ENCODE measurements at places on chromosomes 5 and 9.

- DNase-seq, result no peak
Observed at GRCh38 chr5:45355189-45355992, 340.8 kb downstream of the HCN1 start.

DNA sequence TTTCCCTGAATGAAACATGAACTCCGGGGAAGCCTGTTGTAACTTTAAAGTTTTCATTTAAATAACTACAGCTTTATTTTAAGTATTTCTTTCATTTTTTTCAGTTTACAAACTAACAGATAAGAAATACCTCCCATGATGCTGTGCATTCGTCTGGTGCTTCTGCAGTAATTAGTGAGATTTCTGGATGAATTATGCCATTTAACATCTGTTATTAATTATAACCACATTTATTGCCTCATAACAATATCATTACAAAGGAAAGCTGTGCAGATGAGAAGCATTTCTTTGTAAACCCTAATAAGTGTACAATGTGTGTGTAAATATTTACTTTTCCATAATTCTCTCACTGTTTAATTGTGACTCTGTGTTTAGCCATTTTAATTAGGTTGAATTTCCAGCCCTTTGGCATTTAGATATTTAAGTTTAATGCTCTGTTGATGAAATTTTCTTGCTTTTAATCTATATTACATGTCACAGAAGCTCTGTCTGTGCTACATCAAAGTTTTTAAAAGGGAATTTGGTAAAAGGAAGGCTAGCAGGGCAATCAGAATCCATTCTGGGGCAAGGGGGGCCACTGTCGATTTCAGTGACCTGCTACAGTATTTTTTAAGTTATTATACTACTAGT lies 418.0 kb downstream of the SPATA31D1 start:
- no peak for DNase-seq

DNA sequence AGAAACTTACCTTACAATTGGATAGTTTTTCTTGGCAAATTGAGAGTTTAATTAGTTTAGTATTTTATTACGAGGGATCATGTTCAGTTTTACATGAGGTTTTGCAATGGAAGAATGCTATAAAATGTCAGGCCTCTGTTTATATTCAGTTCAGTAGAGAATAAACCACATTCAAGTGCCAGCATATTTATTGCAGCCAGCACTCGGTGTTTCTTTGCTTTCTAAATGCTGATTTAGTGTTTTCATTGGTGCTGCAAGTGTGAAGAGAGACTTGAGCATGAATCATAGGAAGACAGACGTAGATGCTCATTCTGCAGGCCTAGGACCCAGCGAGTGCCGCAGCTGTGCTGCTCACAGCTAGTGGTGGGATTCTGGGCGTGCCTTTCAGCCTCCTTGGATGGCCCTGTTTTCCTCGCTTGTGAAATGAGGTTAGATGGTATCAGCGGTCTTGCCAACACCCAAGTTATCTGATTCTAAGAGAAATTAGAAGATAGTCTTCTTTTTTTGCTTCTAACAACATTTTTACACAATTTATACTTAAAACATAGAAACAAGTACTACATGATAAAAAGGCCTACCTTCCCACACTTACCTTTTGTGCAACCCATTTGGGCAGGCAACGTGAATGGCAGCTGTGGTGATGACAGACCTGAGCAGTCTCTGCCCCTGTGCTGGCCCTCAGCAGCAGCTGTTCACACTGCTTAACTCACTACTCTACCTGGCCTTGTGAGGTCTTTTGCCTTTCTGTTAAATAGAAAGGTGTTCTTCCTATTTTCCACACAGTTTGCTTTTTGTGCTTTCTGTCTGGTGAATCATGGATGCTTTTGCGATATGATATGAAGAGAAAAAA lies 26.8 kb upstream of the TNFAIP8 start:
- peak; percentile 56 for DNase-seq

DNA sequence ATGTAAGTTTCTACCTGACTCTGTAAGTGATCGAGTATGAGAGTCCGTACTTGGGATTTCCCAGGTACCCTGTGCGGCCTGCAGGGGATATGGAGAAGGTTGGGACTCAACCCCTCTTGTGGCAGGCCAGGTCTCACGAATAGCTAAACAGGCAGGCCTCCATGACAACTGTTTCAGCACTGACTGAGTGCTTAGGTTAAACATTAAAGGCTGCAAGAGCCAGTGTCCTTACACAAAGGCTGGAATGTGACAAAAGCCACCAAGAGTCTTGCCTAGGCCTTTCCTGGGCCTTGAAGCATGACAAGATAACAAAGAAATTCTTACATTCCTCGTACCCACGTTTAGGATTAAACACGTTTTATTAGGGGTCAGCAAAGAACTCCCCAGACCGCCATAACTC lies 58.6 kb downstream of the THBS4 start:
- DNase-seq, result no peak

DNA sequence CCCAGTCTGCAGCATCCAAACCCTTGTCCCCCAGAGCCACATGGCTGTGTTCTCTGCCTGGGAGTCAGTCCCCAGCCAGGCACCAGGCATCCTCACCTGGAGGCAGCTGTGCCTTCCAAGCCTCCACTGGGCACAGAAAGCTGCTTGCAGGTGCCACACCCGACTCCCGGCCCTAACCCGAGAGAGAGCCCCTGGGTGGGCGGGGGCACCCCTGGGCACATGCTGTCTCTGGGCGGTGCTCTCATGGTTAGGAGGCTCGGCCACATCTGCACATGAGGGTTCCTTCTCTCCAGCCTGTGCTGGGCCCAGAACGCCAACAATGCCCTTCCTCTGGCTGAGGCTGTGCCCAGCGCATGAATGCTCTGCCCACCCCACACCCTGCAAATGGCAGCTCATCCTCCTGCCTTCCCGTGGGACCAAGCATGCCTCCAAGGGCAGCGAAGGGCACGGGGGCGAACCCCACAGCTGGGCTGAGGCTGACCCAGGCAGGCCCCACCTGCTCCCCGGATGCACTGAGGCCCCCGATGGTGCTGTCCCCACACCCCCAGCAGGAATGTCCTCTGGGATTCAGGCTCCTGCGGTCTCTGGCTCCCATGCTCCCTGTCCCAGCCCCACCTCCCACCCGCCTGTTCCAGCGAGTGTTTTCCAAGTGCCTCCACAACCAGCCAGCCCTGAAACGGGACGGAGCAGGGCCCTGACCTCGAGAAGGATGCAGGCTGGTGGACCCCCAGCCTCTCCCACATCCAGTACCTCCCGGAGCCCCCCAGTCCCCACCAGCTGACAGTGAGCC lies 22.5 kb upstream of the CAMSAP1 start:
- DNase-seq, result no peak

DNA sequence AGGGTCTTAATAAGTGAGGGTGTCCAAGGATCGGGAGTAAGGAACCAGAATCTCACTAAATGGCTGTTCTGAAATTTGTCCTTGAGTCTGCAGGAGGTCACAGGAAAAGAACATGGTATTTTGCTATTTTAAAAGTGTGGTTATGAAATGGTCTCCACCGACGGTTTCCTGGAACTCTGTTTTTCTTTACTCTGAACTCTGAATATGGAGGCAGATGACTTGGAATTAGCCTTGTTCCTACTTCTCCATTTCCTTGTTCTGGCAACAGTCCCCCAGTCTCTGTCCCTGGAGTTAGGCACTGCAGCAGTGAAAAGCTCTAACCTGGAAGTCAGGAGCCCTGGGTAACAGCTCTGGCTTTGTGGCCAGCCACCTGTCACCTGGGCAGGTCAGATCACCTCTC lies 46.6 kb upstream of the C5orf58 start:
- DNase-seq, result no peak

GRCh38 chr5:130323804-130324454 lies 419.7 kb downstream of the CHSY3 start:
- DNase-seq, result no peak

- DNase-seq, result no peak
Observed at GRCh38 chr9:126667190-126668055, 53.7 kb downstream of the LMX1B start.

DNA sequence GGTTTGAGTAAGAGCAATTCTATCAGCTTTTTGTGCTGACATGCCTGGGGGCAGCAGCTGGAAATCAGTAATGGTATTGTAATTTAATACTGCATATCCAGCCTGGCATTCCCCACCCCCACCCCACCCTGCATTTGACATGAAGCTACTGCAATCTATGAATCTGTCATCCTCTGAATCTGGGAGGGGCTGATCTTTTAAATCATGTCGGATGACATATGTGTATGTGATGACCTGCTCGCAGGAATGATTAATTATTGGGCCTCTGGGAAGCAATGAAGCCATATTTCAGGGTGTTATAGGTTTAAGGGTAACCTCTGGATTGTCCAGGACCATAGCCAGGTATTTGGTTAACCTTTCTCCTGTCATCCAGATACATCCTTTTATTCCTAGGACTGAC lies 64.6 kb upstream of the RASGRF2 start:
- DNase-seq, result no peak

GRCh38 chr9:35396560-35397215 lies 93.2 kb upstream of the RUSC2 start:
- no peak for DNase-seq

- no peak for DNase-seq
Observed at GRCh38 chr5:7066471-7067235, 329.3 kb upstream of the ADCY2 start.

DNA sequence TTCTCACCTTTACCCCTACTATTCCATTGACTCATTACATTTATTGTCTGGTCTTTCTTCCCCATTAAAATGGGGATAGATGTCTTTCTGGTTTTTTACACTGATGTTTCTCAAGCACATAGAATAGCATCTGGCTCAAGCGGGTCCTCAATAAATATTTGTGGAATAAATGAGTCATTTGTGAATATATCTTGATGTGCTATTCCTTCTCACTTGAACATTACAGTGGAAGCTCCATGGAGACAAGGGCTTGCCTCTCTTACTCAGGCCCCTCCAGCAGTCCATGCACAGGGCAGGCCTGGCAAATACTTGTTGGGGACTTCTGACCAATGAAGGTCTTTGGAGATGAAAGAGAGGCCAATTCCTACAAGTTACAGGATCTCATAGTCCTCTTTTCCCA lies 151.7 kb upstream of the TAS2R1 start:
- no peak for DNase-seq

DNA sequence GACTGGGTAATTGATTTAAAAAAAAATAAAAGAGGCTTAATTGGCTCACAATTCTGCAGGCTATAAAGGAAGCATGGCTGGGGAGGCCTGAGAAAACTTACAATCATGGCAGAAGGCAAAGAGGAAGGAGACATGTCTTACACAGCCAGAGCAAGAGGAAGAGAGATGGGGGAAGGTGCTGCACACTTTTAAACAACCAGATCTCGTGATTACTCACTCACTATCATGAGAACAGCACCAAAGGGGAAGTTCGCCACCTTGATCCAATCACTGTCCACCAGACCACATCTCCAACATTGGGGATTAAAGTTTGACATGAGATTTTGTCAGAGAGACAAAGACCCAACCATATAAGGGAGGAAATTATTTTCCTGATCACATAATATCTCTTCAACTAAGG lies 138.8 kb upstream of the NR4A3 start:
- no peak for DNase-seq

- no peak for DNase-seq
Observed at GRCh38 chr9:76086539-76086938, 196.1 kb downstream of the PCSK5 start.

GRCh38 chr5:94776167-94776566 lies 157.7 kb downstream of the SLF1 start:
- no peak for DNase-seq

GRCh38 chr5:74409712-74410111 lies 230.8 kb downstream of the ENC1 start:
- DNase-seq, result no peak

DNA sequence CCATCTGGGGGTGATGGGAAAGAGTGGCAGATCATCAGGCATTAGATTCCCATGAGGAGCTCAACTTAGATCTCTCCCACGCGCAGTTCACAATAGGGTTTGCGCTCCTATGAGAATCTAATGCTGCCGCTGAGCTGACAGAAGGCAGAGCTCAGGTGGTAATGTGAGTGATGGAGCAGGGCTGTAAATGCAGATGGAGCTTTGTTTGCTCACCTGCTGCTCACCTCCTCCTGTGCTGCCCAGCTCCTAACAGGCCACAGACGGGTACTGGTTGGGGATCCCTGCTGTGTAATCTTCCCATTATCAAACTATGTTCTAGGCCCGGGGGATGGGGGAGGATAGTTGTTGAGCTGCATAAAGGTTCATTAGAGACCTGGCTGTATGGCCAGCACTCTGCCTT lies 58.4 kb downstream of the UGCG start:
- DNase-seq, result no peak

GRCh38 chr5:10246761-10247160 lies 2.9 kb downstream of the ATPSCKMT start:
- no peak for DNase-seq

DNA sequence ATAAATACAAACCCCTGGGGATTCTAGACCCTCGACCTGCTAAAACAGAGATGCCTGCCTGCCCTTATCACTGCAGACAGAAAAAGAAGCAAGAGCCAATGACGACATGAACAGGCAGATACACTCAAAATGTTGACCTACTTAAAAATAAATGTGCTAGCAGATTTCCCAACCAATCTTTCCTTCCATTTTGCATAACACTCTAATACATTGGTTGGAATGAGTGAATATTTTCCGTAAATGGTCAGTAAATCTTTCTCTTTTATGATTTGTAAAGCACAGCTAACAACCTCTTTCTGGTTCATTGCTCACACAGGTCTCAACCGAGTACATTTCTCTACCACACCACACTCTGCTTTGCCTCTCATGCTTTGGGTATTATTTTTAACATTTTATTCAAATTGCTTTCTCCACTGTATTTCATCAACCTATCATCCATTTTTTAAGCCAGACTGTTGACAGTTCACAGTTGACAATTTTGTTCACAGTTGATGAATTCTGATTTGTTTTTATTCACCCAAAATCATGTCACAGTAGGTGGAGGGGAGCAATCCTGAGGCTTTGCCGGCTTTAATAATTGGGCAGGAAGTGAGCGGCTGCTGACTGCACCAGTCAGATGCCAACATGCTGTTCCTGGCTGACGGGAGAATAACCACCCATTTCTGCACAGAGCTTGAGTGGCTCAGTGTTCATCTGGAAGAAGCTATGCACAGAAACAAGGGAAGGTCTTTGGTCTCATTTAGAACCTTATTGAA lies 426.6 kb downstream of the SPOCK1 start:
- no peak for DNase-seq

DNA sequence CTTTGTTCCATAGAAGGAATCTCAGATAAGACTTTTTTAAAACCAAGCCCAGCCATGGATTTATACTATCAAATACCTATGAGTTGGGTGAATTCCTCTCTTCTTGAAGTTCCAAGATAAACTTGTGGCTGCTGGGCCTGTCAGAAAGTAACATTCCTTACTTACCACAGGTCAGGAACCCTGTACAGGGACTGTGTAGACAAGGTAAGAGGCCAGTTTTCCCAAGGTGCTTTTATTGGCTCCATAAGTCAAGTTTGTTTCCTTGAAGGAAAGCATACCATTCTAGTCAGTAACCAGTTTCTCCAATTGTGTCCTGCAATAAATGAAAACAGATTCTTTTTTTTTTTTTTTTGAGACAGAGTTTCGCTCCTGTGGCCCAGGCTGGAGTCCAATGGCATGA lies 8.8 kb upstream of the CLTB start:
- no peak for DNase-seq
